Spinal cord (tissue), 10 donors: ENCODE measurements at places on chromosomes 5 and 9. TPM values are rescaled to one million over a fixed set of nuclear protein-coding genes. Genes with fewer than 3 reads are reported as not detected.

GRCh38 chr9:129102791-129103594 is 7.6 kb downstream of the CRAT start:
- peaks cover 74% of the 10 kb centered on the region for H3K36me3 ChIP-seq
- H3K4me1 ChIP-seq: peaks cover 4% of the 10 kb centered on the region
- no peak overlapping the region for H3K4me3 ChIP-seq

GRCh38 chr9:130289711-130290241 is 24.2 kb downstream of the HMCN2 start:
- no peak for DNase-seq
- H3K27ac ChIP-seq: no peak overlapping the region
- peaks cover 13% of the 10 kb centered on the region for H3K36me3 ChIP-seq
- peaks cover 2% of the 10 kb centered on the region for H3K27me3 ChIP-seq
- H3K4me3 ChIP-seq: no peak overlapping the region

DNA sequence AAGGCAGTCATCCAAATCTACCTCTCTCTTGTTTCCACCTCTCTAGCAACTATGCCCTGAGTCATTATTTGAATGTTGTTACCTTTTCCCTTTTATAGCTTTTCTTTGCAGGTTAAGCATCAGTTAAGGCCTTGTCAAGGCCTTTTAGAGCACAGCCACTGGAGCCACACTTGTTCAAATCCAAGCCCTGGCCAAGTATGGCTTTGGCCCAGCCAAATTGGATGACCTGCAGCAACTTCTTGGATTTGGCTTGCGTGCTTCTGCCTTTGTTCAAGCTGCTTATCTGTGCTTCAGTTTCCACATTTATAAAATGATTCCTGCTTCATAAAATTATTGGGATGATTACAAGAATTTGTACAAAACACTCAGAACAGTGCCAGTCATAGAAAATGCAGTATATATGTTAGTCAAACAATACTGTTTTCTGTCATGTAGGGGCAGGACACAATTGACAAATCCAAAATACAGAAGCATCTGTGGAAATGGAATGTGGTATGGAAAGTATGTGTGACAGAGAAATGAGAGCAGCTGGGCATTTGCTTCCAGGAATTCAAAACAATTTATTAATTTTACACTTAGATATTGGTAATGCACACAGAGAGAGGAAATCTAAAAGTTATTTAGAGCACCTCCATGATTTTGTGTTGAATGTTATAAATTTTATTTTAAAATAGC is 17.9 kb upstream of the RLN1 start:
- H3K36me3 ChIP-seq: peaks cover 2% of the 10 kb centered on the region
- no peaks in the 10 kb centered on the region for H3K27me3 ChIP-seq
- H3K4me3 ChIP-seq: no peak overlapping the region
- no peaks in the 10 kb centered on the region for H3K4me1 ChIP-seq
- DNase-seq: no peak

DNA sequence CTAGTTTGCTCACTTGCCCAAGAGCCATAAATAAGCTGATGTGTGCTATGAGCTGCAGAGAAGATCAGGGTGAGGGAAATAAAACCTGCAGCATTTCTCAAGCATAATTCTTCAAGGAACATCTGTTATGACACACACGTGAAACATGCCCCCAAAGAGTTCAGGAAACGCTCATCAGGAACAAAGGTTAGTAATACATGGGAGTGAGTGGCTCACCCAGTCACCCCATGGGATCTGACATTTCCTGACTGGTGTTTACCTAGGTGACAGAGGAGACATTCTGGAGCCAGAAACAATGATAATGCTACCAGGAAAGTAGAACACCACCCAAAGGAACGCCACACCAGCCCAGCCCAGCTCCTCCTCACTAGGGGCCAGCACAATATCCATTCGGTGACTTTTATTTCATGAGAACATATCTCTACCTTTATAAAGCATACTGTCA is 66.0 kb downstream of the FRMD3 start:
- H3K27me3 ChIP-seq: no peaks in the 10 kb centered on the region
- no peaks in the 10 kb centered on the region for H3K36me3 ChIP-seq
- H3K27ac ChIP-seq: no peak overlapping the region
- H3K4me3 ChIP-seq: no peak overlapping the region
- no peak for DNase-seq
- peaks cover 3% of the 10 kb centered on the region for H3K4me1 ChIP-seq

GRCh38 chr5:91125916-91126315 is 257.2 kb downstream of the ARRDC3 start:
- peak; percentile 39 for DNase-seq
- H3K4me1 ChIP-seq: no peaks in the 10 kb centered on the region
- H3K27me3 ChIP-seq: no peaks in the 10 kb centered on the region
- H3K4me3 ChIP-seq: no peak overlapping the region
- no peak overlapping the region for H3K27ac ChIP-seq

- no peaks in the 10 kb centered on the region for H3K36me3 ChIP-seq
- no peak overlapping the region for H3K27ac ChIP-seq
- H3K4me3 ChIP-seq: no peak overlapping the region
- no peaks in the 10 kb centered on the region for H3K27me3 ChIP-seq
- no peaks in the 10 kb centered on the region for H3K4me1 ChIP-seq
Measured at GRCh38 chr5:102681403-102681983, 73.6 kb upstream of the PAM start.

DNA sequence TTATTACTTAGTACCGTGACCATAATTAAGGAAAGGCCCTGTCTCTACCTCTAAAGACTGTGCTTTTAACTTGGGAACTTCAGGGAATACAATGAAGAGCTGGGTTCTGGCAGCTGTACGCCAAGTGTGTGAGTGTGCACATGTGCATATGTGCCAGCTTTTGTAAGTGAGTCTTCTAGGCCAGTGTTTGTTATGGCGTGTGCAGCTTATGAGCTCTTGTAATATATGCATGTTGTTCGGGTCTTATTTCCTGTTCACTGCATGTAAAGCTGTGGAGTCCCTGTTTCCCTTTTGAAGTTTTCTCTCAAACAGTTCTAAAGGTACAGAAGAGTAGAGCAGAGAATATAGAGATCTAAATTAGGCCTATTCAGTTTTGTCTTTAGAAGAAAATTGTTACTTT is 30.5 kb downstream of the TGFBR1 start:
- H3K4me1 ChIP-seq: no peaks in the 10 kb centered on the region
- H3K27ac ChIP-seq: no peak overlapping the region
- H3K36me3 ChIP-seq: peaks cover 4% of the 10 kb centered on the region
- H3K27me3 ChIP-seq: no peaks in the 10 kb centered on the region
- DNase-seq: peak; percentile 24

SELENOP gene
- 398 TPM for total RNA-seq

SLC4A9 gene
- 0.39 TPM for total RNA-seq

WWC1 gene
- 12.9 TPM for total RNA-seq

GRCh38 chr9:3879726-3880505 is 354.1 kb upstream of the RFX3 start:
- H3K4me1 ChIP-seq: peaks cover 7% of the 10 kb centered on the region
- no peak for DNase-seq
- no peaks in the 10 kb centered on the region for H3K27me3 ChIP-seq
- H3K27ac ChIP-seq: no peak overlapping the region

TLX3 gene
- total RNA-seq: 0.50 TPM

DNA sequence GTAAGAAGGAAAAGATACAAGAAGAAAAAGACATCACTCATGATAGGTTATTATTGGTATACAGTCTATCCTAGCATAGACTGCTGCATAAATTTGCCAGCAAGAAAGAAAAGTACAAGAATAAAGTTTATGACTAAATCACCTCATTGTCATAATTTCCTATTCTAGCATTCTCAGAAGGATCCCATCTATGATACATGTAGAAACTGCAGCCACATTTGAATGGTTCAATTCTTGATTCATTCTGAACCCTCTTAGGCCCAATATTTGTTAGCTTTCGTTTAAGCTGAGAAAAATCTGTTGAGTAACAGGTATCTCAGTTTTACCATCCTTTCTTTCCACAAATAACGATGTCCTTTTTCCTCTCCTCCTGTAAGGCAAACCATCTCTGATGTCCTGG is 21.2 kb downstream of the INVS start:
- no peaks in the 10 kb centered on the region for H3K27me3 ChIP-seq
- no peak overlapping the region for H3K27ac ChIP-seq
- H3K36me3 ChIP-seq: peaks cover 3% of the 10 kb centered on the region
- H3K4me1 ChIP-seq: no peaks in the 10 kb centered on the region
- H3K4me3 ChIP-seq: no peak overlapping the region
- DNase-seq: no peak

CNTNAP3B gene
- 22.4 TPM for total RNA-seq

PCDHGB1 gene
- 6.4 TPM for total RNA-seq

RABEPK gene
- 24.7 TPM for total RNA-seq

PANK3 gene
- 161 TPM for total RNA-seq

DNA sequence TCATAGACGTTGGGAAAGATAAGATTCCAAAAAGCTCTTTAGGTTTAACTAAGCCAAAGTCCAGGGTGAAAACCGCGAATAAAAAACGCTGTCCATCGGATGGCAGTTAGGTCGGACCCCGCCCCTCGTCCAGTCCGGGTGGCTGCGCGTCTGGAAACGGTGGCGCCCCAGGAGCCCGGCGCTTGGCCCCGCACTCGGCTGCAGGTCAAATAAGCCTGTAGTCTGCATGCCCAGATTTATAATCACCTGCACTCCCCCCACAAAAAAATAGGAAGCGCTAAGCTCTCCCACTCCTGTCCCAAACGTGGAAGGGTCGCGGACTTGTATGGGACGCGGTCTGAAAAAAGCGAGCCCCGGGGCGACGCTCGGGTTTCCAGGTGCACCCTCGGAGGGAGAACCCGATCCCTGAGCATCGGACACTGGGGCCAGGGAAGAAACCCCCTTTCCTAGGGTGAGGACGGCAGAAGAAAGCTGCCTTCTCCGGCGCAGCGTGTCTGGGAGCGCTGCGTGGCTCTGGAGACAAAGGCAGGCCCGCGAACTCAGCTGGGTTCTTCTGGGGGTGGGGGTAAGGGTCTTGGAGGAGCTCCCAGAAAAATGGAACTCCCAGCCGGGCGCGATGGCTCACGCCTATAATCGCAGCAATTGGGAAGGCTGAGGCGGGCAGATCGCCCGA is 923 bp upstream of the ZBTB5 start:
- H3K4me1 ChIP-seq: peaks cover 19% of the 10 kb centered on the region
- DNase-seq: peak; percentile 62
- H3K27ac ChIP-seq: peak overlapping the region; percentile 100
- H3K36me3 ChIP-seq: no peaks in the 10 kb centered on the region

- no peak overlapping the region for H3K4me3 ChIP-seq
- DNase-seq: no peak
- H3K4me1 ChIP-seq: no peaks in the 10 kb centered on the region
- H3K27me3 ChIP-seq: no peaks in the 10 kb centered on the region
Measured at GRCh38 chr5:133730866-133731265, 118.5 kb upstream of the FSTL4 start.

- H3K4me1 ChIP-seq: no peaks in the 10 kb centered on the region
- H3K4me3 ChIP-seq: no peak overlapping the region
- no peaks in the 10 kb centered on the region for H3K27me3 ChIP-seq
- H3K36me3 ChIP-seq: no peaks in the 10 kb centered on the region
- DNase-seq: no peak
Measured at GRCh38 chr5:72834924-72835323, 18.5 kb downstream of the TNPO1 start.

GRCh38 chr5:56183506-56183905 is 49.6 kb downstream of the ANKRD55 start:
- no peaks in the 10 kb centered on the region for H3K36me3 ChIP-seq
- no peaks in the 10 kb centered on the region for H3K27me3 ChIP-seq
- no peak overlapping the region for H3K4me3 ChIP-seq
- no peak overlapping the region for H3K27ac ChIP-seq
- H3K4me1 ChIP-seq: no peaks in the 10 kb centered on the region

GRCh38 chr5:15823398-15823797 is 323.4 kb downstream of the FBXL7 start:
- H3K27ac ChIP-seq: no peak overlapping the region
- DNase-seq: no peak
- no peak overlapping the region for H3K4me3 ChIP-seq
- H3K4me1 ChIP-seq: no peaks in the 10 kb centered on the region
- H3K36me3 ChIP-seq: no peaks in the 10 kb centered on the region

GRCh38 chr9:89822996-89823395 is 218.2 kb downstream of the GADD45G start:
- no peaks in the 10 kb centered on the region for H3K36me3 ChIP-seq
- H3K27ac ChIP-seq: no peak overlapping the region
- no peaks in the 10 kb centered on the region for H3K4me1 ChIP-seq
- DNase-seq: no peak
- H3K27me3 ChIP-seq: no peaks in the 10 kb centered on the region

DNA sequence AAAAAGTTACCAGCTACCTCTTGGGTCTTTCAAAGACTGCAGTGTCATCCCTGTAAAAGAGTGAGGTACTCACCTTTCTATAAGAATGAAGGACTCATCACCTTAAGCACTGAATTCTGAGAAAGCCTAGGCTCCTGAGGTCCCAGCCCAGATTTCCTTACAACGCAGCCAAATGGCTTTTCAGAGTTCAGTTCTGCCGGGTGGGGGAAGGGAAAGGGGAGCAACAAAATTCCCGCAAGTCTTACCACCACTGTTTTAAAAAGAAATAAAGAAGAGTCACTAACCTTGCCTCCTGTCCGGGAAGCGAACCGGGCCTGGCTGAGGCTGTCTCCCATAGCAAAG is 373 bp downstream of the ADAMTS12 start:
- peaks cover 18% of the 10 kb centered on the region for H3K4me1 ChIP-seq
- no peaks in the 10 kb centered on the region for H3K36me3 ChIP-seq
- peak overlapping the region; percentile 67 for H3K27ac ChIP-seq
- DNase-seq: no peak

GARIN3 gene
- not detected for total RNA-seq

DNA sequence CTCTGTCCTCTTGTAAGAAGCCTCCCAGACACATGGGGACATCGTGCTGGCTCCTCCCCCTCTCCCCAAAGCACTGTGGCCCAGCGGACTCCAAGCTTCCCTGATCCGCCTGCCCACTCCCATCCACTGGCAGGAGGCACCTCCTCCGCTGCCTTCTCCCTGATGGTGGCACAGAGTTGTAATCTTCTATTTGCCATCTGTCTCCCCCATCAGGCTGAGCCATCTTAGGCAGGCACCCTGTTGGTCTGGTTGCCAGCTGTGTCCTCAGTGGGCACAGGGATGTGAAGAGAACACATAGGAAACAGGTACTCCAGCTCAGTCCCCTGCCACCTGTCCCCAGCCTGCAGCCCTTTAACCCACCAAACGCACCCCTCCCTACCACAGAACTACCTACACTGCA is 5.4 kb upstream of the ZDHHC12 start:
- H3K27me3 ChIP-seq: no peaks in the 10 kb centered on the region
- H3K27ac ChIP-seq: no peak overlapping the region
- DNase-seq: no peak

SPACA9 gene
- total RNA-seq: 3.4 TPM

GRCh38 chr5:6708814-6709213 is 4.4 kb upstream of the TENT4A start:
- H3K4me3 ChIP-seq: no peak overlapping the region
- no peak for DNase-seq
- no peaks in the 10 kb centered on the region for H3K27me3 ChIP-seq

GRCh38 chr5:89211836-89212235 is 328.9 kb upstream of the MEF2C start:
- no peak overlapping the region for H3K27ac ChIP-seq
- no peak for DNase-seq
- H3K36me3 ChIP-seq: no peaks in the 10 kb centered on the region
- H3K4me3 ChIP-seq: no peak overlapping the region

- H3K4me3 ChIP-seq: no peak overlapping the region
- DNase-seq: no peak
- no peaks in the 10 kb centered on the region for H3K27me3 ChIP-seq
Measured at GRCh38 chr9:84974855-84975254, 305.3 kb downstream of the NTRK2 start.

SUB1 gene
- 257 TPM for total RNA-seq

TRAF1 gene
- 5.4 TPM for total RNA-seq

IFNK gene
- total RNA-seq: not detected

- peaks cover 19% of the 10 kb centered on the region for H3K36me3 ChIP-seq
- H3K27me3 ChIP-seq: no peaks in the 10 kb centered on the region
- H3K4me3 ChIP-seq: no peak overlapping the region
- H3K4me1 ChIP-seq: peaks cover 55% of the 10 kb centered on the region
- DNase-seq: no peak
Measured at GRCh38 chr9:131417264-131418142, 23.6 kb downstream of the PRRC2B start.
